ENCODE measurements at places on chromosomes 12 and 14. TPM values are rescaled to one million over a fixed set of nuclear protein-coding genes. Genes with fewer than 3 reads are reported as not detected.

GRCh38 chr14:23433457-23433856 lies 2.0 kb downstream of the MYH7 start:
- no peak for DNase-seq

The CARMIL3 gene
- 0.62 TPM for total RNA-seq

DNA sequence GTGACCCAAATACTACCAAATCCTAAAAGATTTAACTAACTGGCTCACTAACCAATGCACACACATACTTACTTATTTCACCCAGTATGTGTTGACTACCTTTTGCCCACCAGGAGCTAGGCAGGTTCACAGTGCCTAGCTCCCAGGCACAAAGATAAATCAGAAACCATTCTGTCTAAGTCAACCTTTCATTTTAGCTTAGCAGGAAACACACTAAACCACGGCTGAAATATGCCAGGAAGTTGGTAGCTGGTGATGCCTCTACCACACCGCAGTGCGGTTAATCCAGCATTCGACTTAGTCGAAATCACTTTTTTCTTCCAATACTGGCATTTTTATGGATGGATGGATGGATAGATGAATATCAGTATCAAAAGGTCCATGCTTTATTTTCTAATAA lies 597.7 kb downstream of the DIO2 start:
- DNase-seq, result no peak

The KLRD1 gene
- total RNA-seq, result 2.4 TPM

The KRT79 gene
- total RNA-seq, result 0.77 TPM

GRCh38 chr12:41344776-41345470 lies 156.8 kb downstream of the PDZRN4 start:
- no peak for DNase-seq

The FAM181A gene
- not detected for total RNA-seq

- DNase-seq, result no peak
Measured at GRCh38 chr14:43894534-43894933, 612.5 kb downstream of the FSCB start.

DNA sequence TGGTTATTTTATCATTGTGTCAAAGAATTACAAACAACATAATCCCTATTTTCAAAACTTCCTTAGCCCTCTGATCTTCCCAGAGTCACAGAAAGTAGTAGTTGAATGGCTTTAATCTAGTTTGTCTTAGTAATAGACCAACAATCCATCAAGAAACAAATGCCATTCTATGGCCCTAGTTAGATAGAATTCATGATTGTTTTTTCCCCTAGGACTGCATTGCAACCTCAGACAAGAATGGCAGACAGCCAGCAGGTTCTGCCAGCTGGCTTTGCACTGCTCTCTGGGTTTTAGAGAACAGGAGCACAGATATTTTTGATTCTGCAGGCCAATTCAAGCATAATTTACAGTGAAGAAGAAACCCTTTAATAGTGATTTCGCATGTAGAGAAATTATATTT lies 33.8 kb downstream of the SYT1 start:
- peak; percentile 22 for DNase-seq

DNA sequence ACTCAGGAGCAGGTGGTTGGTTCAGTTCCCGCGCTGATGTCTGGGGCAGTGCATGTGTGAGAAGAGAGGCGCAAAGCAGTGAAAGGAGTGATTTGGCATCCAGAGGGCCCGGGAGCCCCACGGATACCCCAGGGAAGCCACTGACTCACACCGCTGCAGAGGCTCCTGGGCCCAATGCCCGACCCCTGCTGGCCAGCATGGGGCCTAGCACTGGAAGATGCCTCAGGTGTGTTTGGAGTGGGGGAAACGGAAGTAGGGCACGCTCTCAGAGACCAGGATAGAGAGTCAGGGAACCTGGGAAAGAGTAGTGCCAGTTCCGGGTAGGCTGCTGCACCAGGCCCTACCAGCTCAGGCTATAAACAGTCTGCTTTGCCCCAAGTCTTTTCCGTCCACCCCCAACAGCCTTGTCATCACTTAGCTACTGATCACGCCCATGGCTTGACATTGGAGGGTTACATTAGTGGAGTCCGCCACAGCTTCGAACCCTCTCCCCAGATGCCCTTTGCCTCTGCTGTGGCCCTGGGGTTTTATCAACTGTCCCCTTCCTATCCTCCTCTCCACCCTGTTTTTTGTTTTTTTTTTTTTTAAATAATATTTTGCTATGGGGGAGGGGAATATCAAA lies 9.5 kb upstream of the CSAD start:
- DNase-seq, result peak; percentile 73

GRCh38 chr12:121175383-121176119 lies 34.4 kb upstream of the P2RX4 start:
- no peak for DNase-seq

The FAM90A1 gene
- total RNA-seq, result 0.16 TPM

DNA sequence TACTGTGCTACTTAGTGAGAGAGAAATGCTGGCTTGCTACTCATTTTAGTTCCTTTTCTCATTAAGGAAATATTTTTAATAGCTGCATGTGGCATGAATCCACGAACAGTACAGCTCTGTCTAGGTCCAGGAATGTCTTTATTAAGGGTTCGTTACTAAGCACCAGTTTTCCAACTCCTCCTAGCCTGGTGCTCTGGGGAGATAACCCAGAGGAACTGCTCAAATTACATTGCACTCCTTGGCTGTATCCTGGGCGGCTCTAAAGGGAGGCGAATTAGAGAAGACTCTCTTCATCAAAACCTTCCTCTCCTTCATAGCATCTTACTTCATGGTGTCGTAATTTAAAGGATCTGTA lies 101.3 kb downstream of the PPM1A start:
- DNase-seq, result no peak

DNA sequence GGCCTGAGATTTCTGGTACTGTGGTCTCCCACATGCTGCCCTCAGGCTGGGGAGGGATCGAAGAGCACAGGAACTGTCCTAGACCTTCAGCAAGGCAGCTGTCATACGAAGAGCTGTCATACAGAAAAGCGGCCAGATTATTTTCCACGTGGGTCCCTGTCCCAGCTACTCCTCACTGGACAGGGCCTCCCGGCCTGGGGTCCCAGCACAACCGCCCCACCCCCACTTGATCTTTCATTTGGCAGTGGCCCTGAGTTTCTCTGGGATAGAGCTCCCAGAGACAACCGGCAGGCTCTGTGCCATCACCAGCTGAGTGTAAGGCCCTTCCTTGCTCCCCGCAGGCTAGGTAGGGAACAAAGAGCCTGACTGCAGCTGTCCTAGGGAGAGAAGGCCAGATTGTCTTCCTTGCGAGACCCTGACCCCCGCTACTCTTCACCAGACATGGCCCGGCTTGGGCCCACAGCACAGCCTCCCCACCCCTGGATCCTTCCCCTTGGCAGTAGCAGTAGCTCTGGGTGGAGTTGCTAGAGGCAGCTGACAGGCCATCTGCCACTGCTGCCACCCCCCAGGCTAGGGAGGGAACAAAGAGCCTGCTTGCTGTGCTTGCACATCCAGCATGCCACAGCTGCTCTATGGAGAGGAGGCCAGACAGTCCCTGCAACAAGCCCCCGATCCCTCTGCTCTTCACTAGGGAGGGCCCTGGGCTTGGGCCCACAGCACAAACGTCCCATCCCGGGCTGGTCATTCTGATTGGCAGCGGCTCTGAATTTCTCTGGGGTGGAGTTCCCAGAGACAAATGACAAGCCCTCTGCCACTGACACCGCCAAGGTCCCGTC lies 3.1 kb upstream of the OR4N2 start:
- DNase-seq, result no peak

DNA sequence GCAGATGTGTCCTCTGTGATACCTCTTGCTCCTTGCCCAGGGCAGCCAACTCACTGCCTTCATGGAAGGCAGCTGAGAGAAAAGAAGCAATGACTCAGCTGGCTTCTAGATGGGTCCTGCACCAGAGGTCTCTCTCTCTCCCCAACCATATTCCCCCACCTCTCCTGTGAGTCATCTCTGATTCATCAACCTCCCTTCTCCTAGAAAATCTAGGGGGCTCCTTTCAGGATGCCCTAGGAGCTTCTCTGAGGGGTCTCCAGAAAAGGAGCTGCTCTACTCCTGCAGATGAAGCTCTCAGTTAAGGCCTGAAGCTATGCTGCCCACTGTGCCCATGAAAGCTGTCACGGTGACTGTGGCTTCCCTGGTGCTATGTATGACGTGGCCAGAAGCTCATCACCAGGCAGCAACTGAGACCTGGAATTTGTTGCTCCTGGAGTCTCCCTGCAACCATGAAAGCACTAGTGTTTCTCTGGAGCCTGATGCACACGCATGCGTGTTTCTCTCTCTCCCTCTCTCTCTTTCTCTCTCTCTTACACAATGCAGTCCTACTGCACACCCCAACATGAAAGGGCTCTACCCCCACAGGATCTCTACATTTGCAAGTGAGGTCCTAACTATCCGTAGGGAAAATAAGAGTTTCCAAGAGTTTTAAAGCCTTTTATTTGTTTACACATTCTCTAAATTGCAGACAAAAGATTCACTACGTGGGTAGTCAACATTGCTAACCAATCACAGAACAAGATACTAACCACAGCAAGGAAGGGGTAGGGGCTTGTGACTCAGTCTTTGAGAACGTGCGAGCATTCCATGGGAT lies 285.3 kb downstream of the DPF3 start:
- DNase-seq, result no peak

The INHBC gene
- total RNA-seq, result not detected

The RHEBL1 gene
- 0.24 TPM for total RNA-seq

- no peak for DNase-seq
Measured at GRCh38 chr12:6754411-6754810, 1.5 kb upstream of the MLF2 start.

DNA sequence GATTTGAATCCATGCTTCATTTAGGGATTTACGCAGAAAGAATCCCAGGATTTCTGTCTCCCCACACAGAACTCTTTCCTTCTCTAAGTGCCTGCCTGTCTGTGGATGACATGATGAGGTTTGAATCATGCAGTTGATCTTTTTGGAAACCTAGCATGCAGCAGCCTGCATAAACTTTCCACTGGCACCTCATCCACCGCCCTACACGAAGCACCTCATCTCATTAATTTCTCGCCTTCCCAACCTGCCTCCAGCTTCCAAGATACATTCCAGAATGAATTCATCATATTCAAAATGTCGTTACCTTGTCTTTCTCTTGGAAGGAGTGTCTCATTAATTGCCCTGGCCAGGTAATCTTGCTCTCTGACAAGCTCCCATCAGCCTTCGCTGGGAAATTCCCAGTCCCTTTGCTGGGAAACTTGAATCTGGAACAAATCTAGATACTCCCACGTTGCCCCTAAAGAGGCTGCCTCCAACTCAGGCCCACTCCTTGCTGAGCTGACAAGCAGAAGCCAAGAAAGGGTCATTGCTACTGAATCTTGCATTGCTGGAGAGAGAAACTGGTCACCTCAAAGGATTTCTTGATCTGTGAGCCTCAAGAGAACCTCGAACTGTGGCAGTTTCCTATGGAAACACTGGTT lies 48.2 kb downstream of the SERPINA3 start:
- no peak for DNase-seq

- peak; percentile 70 for DNase-seq
Measured at GRCh38 chr12:51590347-51591015, 552 bp upstream of the SCN8A start.

The CD9 gene
- 55.1 TPM for total RNA-seq

- no peak for DNase-seq
Measured at GRCh38 chr14:57182760-57183503, 85.8 kb downstream of the EXOC5 start.

The SAMD15 gene
- total RNA-seq, result not detected

GRCh38 chr14:45686771-45687170 lies 433.8 kb upstream of the MIS18BP1 start:
- no peak for DNase-seq

DNA sequence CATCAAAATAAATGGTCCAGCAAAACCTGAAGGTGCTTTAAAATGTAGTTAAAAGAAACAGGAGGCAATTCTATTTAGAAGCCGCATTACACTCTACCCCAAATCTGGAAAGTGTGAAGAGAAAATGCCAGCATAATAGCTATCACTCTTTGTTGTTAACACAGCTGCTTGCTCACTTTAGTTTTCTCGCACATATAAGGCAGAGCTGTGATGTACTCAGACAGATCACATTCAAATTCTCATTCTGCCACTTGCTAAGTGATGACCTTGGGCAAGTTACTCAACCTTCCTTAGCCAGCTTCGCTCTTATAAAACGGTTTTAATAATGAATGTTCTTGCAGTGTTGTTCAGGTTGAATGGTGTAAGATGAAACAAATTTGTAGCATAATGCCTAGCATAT lies 56.0 kb upstream of the MGAT4C start:
- no peak for DNase-seq

The TMEM121 gene
- total RNA-seq, result 2.7 TPM

DNA sequence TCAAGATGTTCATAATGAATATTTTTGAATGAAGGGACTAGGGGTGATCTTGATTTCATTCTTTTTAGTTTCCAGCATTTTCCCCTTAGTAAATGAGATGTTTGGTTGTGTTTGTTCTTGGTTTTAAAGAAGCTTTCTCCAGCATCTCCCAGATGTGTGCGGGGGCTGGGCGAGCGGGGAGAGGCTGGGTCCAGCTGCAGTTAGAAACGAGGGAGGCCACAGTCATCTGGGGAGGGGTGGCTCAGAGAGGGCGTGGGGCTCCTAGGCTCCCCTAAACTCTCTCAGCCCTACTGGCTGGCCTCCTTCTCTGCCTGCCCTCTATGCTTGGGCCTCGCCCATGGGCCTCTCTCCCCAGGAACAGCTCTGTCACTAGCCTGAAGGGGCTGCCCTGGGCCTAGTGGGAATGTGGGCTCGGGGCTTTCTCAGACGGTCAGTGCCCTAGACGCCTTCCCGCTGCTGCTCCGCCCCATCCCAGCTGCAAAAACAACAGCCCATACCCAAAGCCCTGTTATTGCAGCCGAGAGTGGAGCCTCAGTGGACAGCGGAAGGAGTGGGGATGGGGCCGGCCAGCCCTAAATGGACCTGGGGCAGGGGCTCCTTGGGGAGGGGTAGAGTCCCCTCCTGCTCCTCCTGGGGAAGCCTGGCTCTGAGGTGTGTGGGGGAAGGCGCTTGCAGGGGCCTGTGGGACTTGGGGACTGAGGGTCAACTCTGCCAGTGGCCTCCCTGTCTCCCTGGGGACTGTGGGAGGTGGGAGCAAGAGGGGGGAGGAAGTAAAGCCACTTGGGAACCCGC lies 18.3 kb upstream of the EIF2B2 start:
- no peak for DNase-seq

The RASAL1 gene
- not detected for total RNA-seq

The APOLD1 gene
- total RNA-seq, result 36.0 TPM

DNA sequence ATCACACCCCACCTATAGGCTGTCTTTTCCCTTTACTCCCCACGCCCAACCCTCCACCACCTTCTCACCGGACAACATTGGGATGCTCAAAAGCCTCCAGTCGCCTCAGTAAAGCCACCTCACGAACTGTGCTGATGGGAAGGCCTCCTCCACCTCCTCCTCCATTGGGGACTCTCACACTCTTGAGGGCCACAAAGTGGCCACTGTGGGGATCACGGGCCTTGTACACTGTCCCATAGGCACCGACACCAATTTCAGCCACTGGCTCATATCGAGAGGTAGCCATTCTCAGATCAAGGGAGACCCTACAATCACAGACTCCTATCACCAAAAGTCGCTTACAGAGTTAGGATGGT lies 700 bp downstream of the CDK4 start:
- no peak for DNase-seq

DNA sequence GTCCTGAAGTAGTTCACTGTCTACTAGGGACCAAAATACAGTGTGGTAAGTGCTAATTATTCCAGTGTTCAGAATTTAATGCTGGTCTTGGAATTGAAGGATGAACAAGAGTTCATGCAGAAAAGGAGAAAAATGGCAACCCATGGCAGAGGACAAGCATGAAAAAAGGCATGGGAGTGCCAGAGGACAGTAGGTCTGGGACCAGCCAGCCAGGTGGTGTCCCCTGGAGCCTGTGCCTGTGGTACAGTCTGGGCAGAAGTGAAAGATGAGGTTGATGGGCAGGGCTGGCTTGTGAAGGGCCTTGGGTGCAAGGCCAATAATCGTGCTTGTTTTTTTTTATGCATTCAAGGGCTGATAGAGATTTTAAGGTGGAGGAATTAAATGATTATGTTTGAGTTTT lies 21.0 kb downstream of the C12orf75 start:
- DNase-seq, result no peak

The ASCL1 gene
- total RNA-seq, result not detected

Data from left cardiac atrium (tissue), 4 donors.